ENCODE measurements at places on chromosomes 2 and 18. TPM values are rescaled to one million over a fixed set of nuclear protein-coding genes. Genes with fewer than 3 reads are reported as not detected.

GRCh38 chr2:46177461-46178089 lies 119.6 kb upstream of the EPAS1 start:
- H3K4me1 ChIP-seq = peaks cover 21% of the 10 kb centered on the region
- no peak overlapping the region for H3K27ac ChIP-seq
- H3K36me3 ChIP-seq = no peaks in the 10 kb centered on the region
- no peaks in the 10 kb centered on the region for H3K27me3 ChIP-seq

Gene RNF152
- 73.9 TPM for total RNA-seq

DNA sequence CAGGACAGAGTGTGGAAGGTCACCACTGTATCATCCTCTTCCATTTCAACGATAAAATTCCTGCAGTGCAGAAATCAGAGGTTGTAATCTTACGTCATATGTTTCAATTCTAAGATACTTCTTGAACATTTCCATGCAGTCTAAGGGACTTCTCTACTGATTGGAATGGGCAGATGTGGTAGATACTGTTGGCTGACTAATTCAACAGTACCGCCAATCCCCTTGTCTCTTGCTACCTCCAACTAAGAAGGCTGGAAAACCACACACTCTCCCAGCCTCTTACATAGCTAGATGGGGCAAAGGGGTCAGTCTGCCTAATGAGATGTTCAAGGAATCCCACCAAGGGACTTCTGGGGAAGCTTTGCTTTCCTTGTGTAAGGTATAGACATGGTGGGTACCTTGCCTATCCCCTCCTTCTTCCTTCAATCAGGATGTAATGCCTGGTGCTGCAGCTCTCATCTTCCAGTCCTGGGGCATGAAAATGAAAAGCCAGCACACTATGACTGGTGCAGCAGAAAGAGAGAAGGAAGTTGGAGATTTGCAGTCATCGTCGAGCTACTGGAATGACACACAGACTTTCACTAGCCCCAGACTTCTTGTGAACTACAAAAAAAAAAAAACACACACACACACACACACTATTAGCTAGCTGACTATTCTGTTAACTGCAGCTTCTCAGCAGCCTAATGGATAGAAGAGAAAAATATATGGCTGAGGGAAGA lies 84.1 kb downstream of the ALPK2 start:
- H3K36me3 ChIP-seq = peaks cover 9% of the 10 kb centered on the region
- peak; percentile 81 for DNase-seq
- peaks cover 35% of the 10 kb centered on the region for H3K4me1 ChIP-seq
- no peak overlapping the region for H3K27ac ChIP-seq
- H3K27me3 ChIP-seq = no peaks in the 10 kb centered on the region
- H3K4me3 ChIP-seq = no peak overlapping the region

- H3K27me3 ChIP-seq = no peaks in the 10 kb centered on the region
- H3K4me3 ChIP-seq = no peak overlapping the region
- H3K27ac ChIP-seq = no peak overlapping the region
- peaks cover 10% of the 10 kb centered on the region for H3K4me1 ChIP-seq
- DNase-seq = peak; percentile 75
Observed at GRCh38 chr18:22542406-22542835, 124.7 kb upstream of the CTAGE1 start.

DNA sequence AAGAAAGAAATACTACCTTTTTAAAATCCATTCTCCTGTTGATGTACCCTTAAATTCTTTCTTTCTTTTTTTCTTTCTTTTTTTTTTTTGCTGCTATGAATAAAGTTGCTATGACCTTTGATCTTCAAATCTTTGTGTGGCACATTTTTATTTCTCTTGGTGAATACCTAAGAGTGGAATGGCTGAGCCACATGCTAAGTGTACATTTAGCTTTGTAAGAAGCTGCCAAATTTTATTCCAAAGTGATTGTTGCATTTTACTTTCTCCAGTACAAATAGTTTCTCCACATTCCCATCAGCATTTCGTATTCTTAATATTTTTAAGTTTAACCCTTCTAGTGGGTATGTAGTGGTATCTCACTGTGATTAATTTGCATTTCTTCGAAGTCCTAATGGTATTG lies 88.8 kb upstream of the RAB27B start:
- H3K4me1 ChIP-seq = peaks cover 13% of the 10 kb centered on the region
- DNase-seq = peak; percentile 37
- H3K36me3 ChIP-seq = no peaks in the 10 kb centered on the region
- H3K27me3 ChIP-seq = no peaks in the 10 kb centered on the region
- no peak overlapping the region for H3K27ac ChIP-seq
- H3K4me3 ChIP-seq = no peak overlapping the region

DNA sequence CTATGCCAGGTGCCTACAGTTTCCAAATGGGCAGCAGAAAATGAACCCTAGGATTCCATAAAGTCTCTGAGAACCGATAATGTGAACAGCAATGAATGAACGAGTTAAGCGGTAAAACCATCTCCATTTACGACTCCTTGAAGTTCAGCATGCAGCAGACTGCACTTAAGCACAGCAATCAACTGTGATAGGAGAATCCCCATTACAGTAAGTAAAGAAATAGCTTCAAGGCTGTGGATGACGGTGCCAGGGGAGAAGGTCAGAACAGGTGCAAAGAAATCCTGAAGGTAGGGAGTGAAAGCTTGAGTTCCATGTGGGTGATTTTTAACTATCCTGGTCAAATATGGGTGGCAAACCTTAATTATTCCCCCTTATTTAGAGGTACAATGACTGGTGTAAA lies 444.4 kb downstream of the NCKAP5 start:
- no peaks in the 10 kb centered on the region for H3K36me3 ChIP-seq
- H3K27me3 ChIP-seq = no peaks in the 10 kb centered on the region
- H3K4me1 ChIP-seq = no peaks in the 10 kb centered on the region
- DNase-seq = no peak

DNA sequence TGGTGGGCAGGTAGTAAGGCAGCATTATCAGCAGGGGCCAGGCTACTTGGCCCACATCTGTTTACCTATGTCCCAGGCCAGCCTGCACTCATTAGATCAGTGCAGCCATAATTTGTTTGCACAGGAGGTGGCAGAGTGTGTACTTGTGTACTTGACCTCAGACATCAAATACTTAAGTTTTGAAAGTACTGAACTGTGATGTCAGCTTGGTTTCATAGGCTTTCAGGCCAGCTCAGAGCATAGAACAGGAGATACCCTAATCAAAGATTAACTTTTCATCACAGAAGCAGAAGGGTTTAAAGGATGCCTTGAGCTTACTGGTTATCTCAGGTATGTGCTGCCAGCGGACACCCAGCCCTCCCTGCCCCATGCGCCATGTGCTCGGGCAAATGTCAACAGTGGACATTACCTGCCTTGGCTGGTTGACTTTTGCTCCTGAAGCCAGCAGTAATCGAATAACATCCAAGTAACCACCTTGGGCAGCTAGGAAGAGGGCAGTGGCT lies 33.2 kb downstream of the ANKRD29 start:
- no peaks in the 10 kb centered on the region for H3K36me3 ChIP-seq
- no peak overlapping the region for H3K4me3 ChIP-seq
- H3K27me3 ChIP-seq = peaks cover 7% of the 10 kb centered on the region
- H3K27ac ChIP-seq = no peak overlapping the region
- H3K4me1 ChIP-seq = peaks cover 17% of the 10 kb centered on the region
- DNase-seq = no peak

- no peaks in the 10 kb centered on the region for H3K36me3 ChIP-seq
- DNase-seq = peak; percentile 87
- peaks cover 7% of the 10 kb centered on the region for H3K4me1 ChIP-seq
- peak overlapping the region; percentile 45 for H3K27ac ChIP-seq
- H3K27me3 ChIP-seq = no peaks in the 10 kb centered on the region
- H3K4me3 ChIP-seq = no peak overlapping the region
Observed at GRCh38 chr2:185583058-185583816, 155.4 kb upstream of the FSIP2 start.

DNA sequence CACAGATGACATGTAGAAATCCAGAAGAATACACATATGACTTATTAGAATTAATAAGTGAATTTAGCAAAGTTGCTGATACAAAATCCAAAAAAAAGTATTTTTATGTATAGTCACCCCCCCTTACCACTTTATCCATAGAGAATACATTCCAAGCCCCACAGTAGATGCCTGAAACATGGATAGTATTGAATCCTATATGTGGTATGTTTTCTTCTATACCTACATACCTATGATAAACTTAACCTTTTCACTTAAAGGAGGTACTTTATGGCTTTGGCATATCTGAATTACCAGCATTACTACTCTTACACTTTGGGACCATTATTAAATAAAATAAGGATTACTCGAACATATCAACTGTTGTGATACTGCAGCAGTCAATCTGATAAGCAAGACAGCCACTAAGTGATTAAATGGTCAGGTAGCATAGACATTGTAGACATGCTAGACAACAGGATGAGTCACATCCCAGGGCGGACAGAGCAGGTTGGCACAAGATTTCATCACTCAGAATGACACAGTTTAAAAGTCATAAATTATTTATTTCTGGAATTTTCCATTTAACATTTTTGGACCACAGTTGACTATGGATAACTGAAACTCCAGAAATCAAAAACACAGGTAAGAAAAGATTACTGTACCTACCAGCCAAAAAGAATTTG lies 208.2 kb upstream of the CHAC2 start:
- H3K4me1 ChIP-seq = no peaks in the 10 kb centered on the region
- no peak for DNase-seq
- no peak overlapping the region for H3K27ac ChIP-seq
- no peak overlapping the region for H3K4me3 ChIP-seq
- no peaks in the 10 kb centered on the region for H3K36me3 ChIP-seq

Gene FMNL2
- total RNA-seq = 29.1 TPM

GRCh38 chr2:148932536-148932935 lies 57.5 kb downstream of the KIF5C start:
- no peak overlapping the region for H3K27ac ChIP-seq
- no peaks in the 10 kb centered on the region for H3K27me3 ChIP-seq
- H3K4me1 ChIP-seq = no peaks in the 10 kb centered on the region
- no peak for DNase-seq
- H3K4me3 ChIP-seq = no peak overlapping the region

DNA sequence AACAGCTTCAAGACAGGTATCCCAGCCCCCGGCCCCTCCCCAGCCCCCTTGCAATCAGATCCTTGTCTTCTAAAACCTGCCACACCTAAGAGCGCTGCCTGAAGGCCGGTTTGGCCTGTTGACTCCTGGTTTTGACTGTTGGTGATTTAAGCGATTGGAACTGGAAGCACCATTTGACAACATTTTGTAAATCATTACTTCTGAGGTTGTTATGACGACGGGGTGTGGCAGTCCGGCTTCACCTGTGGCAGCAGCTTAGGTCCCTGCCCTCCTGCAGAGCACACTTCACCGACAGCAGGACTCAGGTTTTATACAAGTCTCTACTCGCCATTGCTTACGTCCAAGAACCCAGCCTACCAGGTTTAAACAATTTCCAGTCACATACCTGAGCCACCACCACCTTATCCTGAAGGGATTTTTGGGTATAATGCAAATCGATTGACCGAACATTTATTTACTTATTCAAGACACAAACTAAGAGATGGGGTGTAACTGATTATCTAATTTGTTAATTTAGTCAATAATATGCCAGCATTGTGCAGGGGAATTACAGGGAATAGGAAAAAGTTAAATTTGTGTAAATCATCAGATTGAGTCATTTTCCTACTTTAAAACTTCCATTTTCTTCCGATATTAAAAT lies 707 bp upstream of the DGUOK start:
- peaks cover 3% of the 10 kb centered on the region for H3K27me3 ChIP-seq
- H3K27ac ChIP-seq = no peak overlapping the region
- DNase-seq = no peak
- H3K36me3 ChIP-seq = no peaks in the 10 kb centered on the region
- H3K4me3 ChIP-seq = peak overlapping the region; percentile 92
- peaks cover 4% of the 10 kb centered on the region for H3K4me1 ChIP-seq

DNA sequence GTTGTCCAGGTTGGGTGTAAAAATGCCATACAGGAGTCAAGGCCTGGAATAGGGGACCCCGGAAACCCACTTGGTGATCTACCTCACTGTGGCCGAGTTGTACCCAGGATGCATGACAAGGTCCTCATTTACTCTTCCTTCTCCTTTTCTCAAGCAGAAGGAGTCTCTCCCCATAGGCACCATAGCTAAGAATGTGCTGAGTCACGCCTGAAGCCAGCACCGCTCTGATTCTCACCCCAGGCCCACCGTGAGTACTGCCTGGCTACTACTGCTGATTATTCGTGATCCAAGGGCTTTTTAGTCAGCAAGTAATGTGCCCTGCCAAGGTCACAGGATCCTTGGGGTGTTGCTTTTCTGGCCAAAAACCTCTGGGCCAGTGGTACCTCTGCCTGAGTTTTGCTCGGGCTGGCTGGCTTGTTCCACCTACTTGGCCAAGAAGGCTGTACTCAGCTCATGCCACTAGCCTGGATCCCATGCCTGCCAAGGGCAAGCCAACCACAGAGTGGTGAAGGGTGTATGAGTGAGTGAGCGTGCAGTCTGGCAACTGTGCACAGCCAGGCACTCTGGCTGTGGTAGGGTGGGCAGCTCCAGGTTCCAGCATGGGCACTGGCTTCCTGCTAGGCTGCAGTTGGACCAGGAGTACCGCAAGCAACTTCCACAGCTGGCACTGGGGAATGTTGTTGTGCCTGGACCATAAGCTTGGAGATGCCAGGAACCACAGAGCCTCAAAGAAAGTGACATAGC lies 650.1 kb upstream of the VRK2 start:
- H3K4me3 ChIP-seq = no peak overlapping the region
- no peaks in the 10 kb centered on the region for H3K4me1 ChIP-seq
- H3K36me3 ChIP-seq = no peaks in the 10 kb centered on the region
- H3K27ac ChIP-seq = no peak overlapping the region
- no peak for DNase-seq

- no peak overlapping the region for H3K4me3 ChIP-seq
- no peak overlapping the region for H3K27ac ChIP-seq
- peak; percentile 44 for DNase-seq
- H3K4me1 ChIP-seq = no peaks in the 10 kb centered on the region
- H3K27me3 ChIP-seq = no peaks in the 10 kb centered on the region
- peaks cover 39% of the 10 kb centered on the region for H3K36me3 ChIP-seq
Observed at GRCh38 chr2:20282916-20283592, 58.1 kb upstream of the SDC1 start.

- peaks cover 27% of the 10 kb centered on the region for H3K36me3 ChIP-seq
- no peak for DNase-seq
- no peaks in the 10 kb centered on the region for H3K4me1 ChIP-seq
- no peak overlapping the region for H3K4me3 ChIP-seq
- no peaks in the 10 kb centered on the region for H3K27me3 ChIP-seq
- H3K27ac ChIP-seq = no peak overlapping the region
Observed at GRCh38 chr2:27442920-27443282, 720 bp downstream of the KRTCAP3 start.

Gene HSBP1L1
- 3.8 TPM for total RNA-seq

DNA sequence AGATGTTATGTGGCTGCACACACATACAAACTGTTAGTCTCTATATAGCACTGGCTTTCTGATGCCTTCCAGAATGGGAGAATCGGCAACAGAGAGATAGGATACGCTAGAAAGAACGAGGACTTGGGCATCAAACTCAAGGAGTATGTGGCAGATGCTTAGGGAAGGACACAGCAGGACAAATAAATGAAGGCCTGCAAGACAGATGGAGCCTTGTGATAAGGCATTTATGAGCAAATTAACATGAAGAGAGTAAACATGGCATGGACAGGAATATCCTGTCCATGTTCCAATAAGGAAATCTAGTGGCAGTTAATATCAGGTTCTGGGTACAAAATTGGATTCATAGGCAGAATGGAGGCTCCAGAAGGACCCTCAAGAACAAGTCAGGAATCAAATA lies 136.9 kb downstream of the SLC4A10 start:
- H3K27me3 ChIP-seq = no peaks in the 10 kb centered on the region
- no peaks in the 10 kb centered on the region for H3K36me3 ChIP-seq
- no peaks in the 10 kb centered on the region for H3K4me1 ChIP-seq
- no peak overlapping the region for H3K4me3 ChIP-seq
- DNase-seq = no peak

Gene TEKT4
- total RNA-seq = not detected

GRCh38 chr2:132372276-132372675 lies 44.3 kb upstream of the GPR39 start:
- H3K4me3 ChIP-seq = no peak overlapping the region
- no peaks in the 10 kb centered on the region for H3K36me3 ChIP-seq
- H3K4me1 ChIP-seq = no peaks in the 10 kb centered on the region
- H3K27me3 ChIP-seq = no peaks in the 10 kb centered on the region

Gene RAD51AP2
- 0.10 TPM for total RNA-seq

All from astrocyte (in vitro differentiated cells and primary cell).